ENCODE measurements at places on chromosomes 3 and 15.

- DNase-seq: no peak
Observed at GRCh38 chr15:29887721-29888120, 65.5 kb upstream of the TJP1 start.

DNA sequence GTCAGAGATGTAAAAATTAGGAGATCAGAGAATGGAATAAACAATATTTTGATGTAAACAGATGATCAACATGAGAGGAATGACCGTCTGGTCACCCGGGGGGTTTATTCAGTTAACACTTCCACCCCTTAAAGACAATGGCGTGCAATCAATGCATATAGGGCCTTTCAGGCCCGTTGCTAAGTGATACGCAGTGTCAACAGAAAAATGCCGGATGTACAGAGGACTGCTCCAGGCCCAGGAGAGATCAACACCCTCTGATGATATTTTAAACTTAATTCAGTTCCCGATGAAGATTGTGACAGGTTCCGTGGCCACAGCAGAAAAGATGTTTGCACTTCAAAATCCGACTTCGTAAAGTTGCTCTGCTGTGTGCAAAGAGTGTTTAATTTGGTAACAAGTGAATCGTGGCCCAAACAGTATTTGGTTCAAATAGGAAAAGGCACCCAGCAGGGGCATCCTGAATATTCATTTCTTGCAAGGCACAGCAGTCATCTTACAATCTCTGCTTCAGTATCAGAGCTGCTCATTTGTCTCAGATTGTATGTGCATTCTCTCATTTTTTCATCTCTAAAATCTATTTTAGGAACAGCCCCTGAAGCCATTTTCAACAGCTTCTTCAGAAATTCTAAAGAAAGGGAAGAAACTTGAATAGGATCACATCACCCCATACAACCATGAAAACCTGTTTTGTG is 72.6 kb downstream of the FOXB1 start:
- DNase-seq: no peak

DNA sequence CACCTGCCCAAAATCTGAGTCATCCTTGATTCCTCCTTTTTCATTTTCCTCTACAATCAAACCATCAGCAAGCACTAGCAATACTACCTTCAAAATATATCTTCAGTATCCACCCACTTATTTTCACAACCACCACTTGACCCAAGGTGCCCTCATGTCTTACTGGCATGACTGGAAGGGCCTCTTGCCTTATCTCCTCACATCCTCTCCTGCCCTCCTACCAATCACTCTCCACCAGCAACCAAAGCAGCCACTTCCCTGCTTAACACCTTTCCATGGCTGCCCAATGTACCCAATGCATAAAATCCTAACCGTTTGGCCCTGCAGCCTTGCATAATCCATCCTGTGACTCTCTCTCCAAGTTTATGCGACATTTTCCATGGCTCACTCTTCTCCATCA is 76.0 kb downstream of the MTHFS start:
- no peak for DNase-seq

- DNase-seq: no peak
Observed at GRCh38 chr15:57922776-57923175, 142.7 kb downstream of the ALDH1A2 start.

- no peak for DNase-seq
Observed at GRCh38 chr3:43855674-43856299, 165.0 kb downstream of the ABHD5 start.

GRCh38 chr3:184656829-184657681 is 54.8 kb downstream of the MAGEF1 start:
- no peak for DNase-seq

DNA sequence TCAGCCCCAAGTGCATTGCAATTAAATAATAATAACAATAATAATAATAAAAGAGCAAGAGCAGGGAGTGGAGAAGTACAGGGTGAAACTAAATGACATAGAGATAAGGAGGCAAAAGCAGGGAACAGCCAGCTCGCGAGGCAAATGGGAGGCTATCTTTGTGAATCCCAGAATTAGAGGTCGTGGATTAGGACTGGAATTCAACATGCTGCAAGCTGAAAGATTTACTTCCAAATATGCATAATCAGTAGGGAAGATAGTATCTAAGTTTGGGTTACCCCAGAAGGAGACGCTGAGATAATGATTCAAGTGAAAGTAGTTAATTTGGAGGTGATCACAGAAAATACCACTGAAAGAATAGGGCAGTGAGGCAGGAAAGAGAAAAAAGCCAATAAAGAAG is 119.4 kb upstream of the UBE2E2 start:
- no peak for DNase-seq

DNA sequence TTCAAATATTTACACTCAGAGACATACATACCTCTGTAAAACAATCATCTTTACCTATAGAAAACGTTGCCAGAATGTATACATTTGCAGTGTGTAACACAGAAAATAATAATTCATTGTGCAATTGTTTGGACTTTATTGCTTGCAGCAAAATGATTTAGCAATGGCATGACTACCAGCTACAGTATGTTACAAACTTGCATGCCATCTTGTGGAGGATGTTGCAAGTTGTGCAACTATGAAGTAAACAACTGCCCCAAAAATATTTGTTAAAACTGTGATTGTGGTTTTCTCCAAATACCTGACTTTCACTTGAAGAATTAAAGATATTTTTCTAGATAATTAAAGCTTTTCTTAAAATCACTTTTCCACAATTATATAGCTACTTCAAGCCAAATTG is 27.1 kb upstream of the C3orf49 start:
- no peak for DNase-seq

DNA sequence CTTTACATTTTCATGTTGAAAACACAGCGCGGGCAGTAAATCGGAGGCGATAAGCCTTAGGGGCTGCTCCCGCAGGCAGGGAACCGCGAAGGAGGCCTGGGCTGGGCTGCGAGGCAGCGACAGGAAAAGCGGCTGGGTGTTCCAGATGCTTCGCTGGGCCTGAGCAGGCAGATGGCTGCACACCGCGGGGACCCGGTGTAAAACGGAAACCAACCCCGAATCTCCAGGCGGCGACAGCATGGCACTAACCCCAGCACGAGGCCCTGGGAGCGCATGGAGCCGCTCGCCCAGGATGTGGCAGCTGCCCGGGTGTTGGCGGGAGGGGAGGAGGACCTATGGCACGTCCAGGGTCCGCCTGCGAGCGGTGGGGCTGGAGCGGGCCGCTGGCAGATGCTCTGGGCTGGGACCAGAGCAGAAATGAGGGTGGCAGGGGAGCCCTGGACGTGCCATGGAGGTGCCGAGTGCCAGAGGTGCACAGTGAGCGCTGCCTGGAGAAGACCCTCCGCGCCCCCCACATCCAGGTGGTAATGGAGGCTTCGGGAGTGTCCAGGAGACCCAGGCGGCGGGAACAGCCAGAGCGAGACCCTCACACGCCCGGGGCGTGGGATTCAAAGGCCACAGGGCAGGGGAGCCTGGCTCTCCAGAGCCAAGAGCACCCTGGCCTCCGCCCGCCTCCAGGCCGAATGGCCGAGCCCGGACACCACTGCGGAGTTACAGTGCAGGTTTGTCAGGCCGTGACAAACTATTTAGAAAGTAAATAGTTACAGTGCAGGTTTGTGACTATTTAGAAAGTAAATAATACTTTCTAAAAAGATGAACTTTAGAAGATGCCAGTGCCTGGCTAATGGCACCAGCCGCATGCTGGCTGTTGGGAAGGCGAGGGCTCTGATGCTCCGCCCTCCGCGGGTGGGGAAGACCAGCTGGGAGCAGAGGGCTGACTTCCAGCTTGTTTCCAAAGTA is 293.6 kb downstream of the OCA2 start:
- DNase-seq: no peak

GRCh38 chr3:150292891-150293290 is 115.2 kb upstream of the TSC22D2 start:
- no peak for DNase-seq

DNA sequence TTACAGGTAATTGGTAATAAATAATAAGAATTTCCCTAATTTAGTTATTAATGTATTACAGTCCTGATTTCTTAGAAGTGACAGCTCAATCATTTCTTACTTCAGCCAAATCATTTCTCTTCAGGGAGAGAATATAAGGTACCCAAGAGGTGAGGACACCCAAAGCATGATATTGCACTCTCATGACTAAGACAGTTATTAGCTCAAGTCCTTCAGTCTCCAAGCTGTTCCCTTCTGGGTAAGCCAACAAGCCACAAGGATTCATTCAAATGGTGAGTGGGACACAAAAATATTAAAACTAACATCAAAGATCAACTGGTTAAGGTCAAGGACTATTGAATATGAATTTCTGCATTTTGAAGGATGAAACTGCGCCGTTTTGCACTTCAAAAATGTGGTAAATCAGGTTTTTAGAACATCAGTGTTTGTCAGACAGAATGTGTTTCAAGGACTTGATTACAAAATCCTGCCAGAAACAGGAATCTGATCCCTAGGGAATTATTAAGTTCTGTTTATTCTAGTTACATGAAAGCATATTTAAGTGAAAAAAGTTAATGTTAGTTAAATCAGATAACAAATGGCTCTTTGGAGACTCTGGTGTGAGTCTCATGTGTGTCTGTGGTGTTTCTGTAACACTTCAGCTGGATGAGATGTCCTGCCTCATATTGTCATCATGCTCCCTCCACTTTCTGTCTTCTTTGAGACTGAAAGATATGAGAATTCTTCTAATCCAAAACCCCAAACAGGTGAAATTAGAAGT is 101.7 kb upstream of the COL8A1 start:
- DNase-seq: no peak

DNA sequence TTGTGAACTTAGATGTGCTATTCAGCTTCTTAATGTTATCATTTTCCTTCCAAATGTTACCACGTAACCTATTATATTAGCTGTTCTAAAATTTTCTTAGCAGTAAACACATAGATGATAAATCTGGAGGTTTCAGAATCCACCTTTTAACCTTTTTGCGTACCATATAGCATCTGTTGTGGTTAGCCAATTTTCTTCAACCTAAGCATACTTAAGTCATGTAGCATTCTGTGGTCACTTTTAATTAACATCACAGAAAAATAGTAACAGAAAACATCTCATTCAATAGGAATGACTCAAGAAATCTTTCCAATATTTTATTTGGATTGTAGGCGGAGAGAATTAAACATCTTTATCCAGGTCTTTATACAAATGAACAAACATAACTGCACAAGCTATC is 1465.3 kb upstream of the GBE1 start:
- no peak for DNase-seq

DNA sequence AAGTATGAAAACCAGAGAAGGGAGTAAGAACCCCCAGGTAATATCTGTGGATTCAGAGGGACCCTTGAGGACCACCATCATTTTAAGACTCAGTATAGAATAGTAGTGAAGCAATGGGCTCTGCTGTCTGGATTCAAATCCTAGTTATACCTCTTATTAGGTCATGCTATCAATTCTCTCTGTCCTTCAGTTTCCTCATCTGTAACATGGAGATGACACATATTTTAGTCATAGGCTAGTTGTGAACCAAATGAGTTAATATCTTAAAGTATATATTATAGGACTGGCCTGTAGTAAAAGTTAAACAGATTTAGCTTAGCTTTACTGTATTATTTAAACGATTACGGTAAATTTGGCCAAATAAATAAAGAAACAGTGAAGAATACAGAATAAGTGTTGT is 177.3 kb upstream of the GOLIM4 start:
- no peak for DNase-seq

DNA sequence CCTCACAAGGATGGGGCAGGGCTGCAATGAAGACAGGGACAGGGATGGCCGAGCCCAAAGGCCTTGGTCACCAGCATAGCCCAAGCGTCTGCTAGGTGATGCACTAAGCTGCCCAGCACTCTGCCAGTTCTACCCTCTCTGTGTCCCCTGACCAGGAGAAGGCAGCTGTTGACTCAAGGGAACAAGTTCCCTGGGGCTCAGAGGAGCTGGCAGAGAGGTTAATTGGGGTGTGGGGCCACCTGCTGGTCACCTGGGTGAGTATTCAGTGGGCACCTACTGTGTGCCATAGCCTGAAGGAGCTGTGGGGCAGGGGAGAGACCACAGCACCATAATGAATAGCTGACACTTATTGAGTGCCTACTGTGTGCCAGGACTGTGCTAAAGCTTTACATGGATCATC is 22.0 kb upstream of the DOCK3 start:
- peak; percentile 26 for DNase-seq

- no peak for DNase-seq
Observed at GRCh38 chr3:8979262-8979661, 16.0 kb upstream of the RAD18 start.

DNA sequence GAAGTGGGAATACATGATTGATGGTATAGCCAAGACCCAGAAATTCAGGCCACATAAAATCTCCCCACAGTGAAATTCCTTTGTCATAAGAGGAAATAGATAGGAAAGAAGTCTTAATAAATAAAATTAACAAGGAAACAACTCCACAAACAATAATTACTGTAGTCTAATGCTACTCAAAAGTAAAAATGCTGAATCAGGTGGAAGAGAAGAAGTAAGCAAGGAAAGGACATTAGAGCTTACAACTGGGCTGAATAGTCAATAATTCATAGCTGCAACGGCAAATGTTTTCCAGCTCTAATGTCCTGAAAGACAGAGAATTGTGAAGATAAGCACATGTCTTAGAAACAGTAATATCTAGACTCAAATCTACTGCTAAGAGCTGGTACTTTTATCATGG is 64.4 kb downstream of the STRIT1 start:
- DNase-seq: no peak

DNA sequence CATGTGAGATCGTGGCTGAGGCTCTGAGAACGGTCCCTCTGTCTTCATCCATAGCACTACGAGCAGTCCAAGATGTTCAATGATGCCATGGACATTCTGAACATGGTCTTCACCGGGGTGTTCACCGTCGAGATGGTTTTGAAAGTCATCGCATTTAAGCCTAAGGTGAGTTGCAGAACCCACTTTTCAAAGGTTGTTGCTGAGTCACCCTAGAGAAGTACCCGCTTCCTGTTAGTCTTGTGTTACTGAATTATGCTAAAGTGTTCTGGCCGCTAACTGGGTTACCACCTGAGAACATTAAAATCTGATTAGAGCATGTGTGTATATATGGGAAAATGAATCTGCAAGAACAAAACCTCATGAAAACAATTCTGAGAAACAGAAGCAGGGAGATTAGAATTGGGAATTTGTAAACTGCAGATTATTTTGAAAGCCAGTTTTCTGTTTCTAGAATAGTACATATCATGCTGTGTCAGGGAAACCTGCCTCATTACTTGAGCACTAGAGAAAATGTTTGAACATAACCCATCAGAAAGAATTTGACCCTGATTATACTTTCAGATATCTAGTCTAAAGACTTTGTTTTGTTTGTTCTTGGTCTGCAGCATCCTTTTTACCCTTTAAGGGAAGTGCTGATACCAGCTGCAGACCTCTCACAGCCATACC is 92.6 kb downstream of the CHDH start:
- no peak for DNase-seq

DNA sequence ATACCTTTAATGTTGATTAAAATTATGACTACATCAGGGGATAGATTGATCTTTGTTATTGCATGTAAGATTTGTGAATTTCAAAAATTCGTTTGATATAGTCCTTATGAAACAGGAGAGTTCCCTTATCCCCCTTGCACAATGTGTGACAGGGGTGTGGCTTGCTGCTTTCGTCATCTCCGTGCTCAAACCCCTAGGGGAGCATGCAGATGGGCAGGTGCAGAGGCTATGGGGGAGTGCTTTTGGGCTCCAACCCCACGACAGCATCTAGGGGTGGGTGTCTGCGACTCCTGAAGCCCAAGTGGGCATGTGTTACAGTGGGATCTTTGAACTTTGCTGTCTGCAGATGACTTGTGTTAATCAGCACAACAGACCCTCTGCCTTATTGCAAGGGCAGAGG is 360.1 kb upstream of the GOLIM4 start:
- DNase-seq: no peak

- no peak for DNase-seq
Observed at GRCh38 chr3:14177580-14178246, 688 bp downstream of the XPC start.

All from stimulated activated CD8-positive, alpha-beta memory T cell treated with anti-CD3 and anti-CD28 coated beads, Interleukin-15, amount 100 ng/mL, for 1 hour (primary cell).